ENCODE measurements at places on chromosomes 1 and 21. TPM values are rescaled to one million over a fixed set of nuclear protein-coding genes. Genes with fewer than 3 reads are reported as not detected.

DNA sequence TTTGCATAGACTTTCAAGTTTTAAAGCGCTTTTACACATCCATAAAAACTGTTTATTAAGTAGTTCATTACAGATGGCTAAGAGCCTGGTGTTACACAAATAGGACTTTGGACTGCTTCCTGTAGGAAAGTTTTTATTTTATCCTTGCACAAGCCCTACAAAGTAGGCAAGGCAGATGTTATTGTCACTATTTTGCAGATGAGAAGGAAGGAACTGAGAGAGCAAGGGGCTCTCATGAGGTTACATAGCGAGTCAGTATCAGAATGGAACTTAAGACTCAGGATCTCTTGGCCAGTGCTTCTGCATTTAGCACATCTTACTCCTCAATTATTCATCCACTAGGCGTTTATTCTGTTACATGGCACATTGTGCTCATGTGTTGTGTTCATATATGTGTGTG is 2.6 kb upstream of the MAPKAPK2 start:
- no peak for DNase-seq

- DNase-seq, result no peak
These were observed 33.8 kb downstream of the OR10Z1 start for GRCh38 chr1:158638904-158639303.

DNA sequence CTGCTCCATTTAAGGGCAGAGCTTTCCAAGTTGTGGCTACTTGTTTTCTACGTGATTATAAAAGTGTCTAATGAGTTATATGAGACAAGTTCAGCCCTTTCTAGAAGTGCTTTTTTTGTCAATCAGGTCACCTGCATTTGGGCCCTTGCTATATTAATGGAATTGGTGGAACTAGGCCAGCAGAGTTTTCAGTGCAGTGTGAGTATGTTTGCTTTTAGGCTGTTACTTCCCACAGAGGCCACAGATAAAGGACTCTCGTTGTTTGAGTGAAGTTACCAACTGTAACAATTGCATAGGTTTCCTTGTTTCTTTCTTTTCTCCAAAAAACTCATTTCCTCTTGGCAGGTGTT is 10.9 kb downstream of the SMAP2 start:
- DNase-seq, result no peak

The KCNJ9 gene
- total RNA-seq, result not detected

GRCh38 chr21:20998456-20998789 is 214 bp downstream of the NCAM2 start:
- DNase-seq, result no peak

DNA sequence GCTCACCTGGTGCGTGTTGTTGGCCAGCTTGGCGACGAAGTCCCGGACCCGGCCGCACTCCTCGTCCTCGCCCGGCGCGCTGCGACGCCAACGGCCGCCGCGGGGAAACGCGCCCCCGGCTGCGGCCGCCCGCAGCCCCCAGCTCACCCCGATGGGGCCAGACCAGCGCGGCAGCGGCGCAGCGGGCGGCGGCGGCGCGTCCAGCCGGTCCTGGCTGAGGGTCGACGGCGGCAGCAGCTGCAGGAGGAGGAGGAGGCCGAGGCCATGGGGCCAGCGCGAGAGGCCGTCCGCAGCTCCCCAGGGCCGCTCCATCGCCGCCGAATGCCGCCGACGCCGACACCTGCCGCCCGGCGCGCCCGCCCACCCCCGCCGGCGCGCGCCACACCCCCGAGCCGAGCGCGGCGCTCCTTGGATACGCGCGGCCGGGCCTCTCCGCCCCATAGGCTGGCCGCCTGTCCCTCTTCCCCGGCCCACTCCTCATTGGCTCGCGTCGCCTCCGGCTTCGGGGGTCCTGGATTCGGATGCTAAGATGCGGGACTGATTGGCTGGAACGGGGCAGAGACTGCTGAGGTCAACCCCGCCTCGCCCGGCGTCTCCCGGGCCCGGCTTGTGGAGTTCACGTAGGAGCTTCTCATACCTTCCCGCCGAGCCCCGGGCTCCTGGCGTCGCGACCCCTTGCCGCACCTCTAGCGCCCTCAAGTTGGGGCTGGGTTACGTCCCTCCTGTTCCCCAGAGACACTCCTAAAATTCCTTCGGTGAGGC is at the start of gene SORT1:
TSS of gene SORT1 (minus strand) at position 338 of the 762 bp plus-strand sequence. CDS start at position 312, 26 bp downstream.
- peak; percentile 77 for DNase-seq

DNA sequence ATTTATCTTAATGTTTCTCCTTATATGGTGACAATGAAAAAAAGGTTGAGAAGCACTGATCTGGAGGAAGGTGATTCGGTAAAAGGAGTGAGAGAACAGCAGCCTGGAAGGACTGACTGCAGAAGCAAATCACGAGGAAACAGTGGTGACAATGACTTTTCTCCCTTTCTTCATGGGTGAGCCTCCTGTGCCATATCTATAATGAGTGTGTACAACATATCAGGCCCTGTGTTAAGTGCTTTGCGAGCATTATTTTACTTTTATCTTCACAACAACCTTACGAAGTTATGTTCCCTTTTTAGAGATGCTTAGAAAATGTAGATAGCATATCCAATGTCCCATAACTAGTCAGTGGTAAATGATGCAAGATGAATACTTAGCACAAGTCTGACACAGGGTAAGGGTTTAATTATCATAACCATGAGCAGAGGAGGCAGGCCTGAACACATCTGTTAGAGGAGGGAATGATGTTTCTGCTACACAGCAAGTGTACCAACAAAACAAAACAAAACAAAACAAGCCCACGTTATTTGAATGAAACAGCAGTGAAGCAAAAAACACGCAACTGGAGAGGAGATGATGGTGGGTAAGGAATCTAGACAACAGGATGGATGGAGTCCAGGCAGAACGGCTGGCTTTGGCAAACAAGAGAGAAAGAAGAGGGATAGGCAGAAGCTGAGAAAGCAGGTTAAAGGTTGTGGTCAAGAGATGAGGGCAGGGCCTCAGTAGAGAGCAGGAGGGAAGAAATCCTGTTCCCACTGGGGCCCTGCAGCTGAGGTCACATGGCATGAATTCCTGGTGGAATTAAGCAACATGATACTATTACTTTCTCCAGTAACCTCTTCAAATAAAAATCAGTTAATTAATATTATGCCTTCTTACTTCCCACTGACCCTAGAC is 29.6 kb downstream of the GNG12 start:
- peak; percentile 67 for DNase-seq

All from mammary epithelial cell (primary cell).